ENCODE measurements at places on chromosomes 7 and 10.
A peak's percentile ranks its signal among the peaks of the same experiment; 100 is the strongest.

DNA sequence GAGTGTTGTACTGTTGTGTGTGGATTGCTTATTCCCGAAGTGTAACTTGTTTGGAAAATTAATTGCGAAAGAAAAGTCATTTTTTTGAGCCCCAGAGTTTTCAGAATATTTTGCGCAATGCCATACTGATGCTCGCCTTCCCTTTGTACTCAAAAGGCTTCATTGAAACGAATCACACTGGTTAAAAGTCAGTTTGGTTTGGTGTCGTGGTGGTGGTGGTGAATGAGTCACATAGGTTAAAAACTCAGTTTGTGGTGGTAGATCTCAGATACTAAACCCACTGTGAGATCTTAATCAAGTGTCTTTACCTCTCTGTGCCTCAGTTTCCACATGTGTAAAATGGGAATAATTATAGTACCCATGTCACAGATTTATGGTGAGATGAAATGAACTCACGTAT is 61.1 kb upstream of the IL6 start:
- no peak overlapping the region for H3K27ac ChIP-seq
- peaks cover 11% of the 10 kb centered on the region for H3K4me1 ChIP-seq
- no peak for DNase-seq
- H3K36me3 ChIP-seq = no peaks in the 10 kb centered on the region
- no peak overlapping the region for H3K4me3 ChIP-seq

- H3K4me3 ChIP-seq = no peak overlapping the region
- H3K36me3 ChIP-seq = peaks cover 4% of the 10 kb centered on the region
- DNase-seq = no peak
- H3K4me1 ChIP-seq = peaks cover 15% of the 10 kb centered on the region
- H3K27me3 ChIP-seq = no peaks in the 10 kb centered on the region
These were observed 3.9 kb upstream of the ITGB1 start for GRCh38 chr10:32961895-32962369.

DNA sequence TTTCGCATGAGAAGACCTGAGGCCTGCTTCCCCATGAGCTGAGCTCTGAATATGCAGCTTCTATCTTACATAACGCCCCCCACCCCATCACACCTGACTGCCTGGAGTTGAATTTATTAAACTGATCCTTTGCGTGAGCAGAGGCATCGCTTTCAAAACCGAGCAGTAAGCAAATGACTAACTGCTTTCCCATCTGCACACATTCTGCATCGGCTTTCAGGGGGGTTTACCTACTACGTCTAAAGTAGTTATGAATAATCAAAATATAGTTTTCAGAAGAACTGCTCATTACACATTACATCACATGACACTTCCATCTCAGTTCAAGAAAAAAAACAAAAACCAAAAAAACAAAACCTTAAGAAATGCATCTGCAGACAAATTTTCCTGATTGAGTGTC is 54.7 kb upstream of the EGR2 start:
- no peak overlapping the region for H3K27ac ChIP-seq
- no peak overlapping the region for H3K4me3 ChIP-seq
- H3K27me3 ChIP-seq = peaks cover 31% of the 10 kb centered on the region
- no peak for DNase-seq

GRCh38 chr10:84493361-84493760 is 165.0 kb downstream of the CCSER2 start:
- H3K27ac ChIP-seq = peak overlapping the region; percentile 59
- no peaks in the 10 kb centered on the region for H3K27me3 ChIP-seq
- H3K36me3 ChIP-seq = peaks cover 10% of the 10 kb centered on the region
- peaks cover 44% of the 10 kb centered on the region for H3K4me1 ChIP-seq
- no peak for DNase-seq

- no peaks in the 10 kb centered on the region for H3K4me1 ChIP-seq
- H3K27ac ChIP-seq = no peak overlapping the region
These were observed 210.1 kb downstream of the TNS3 start for GRCh38 chr7:47371733-47372368.

- no peaks in the 10 kb centered on the region for H3K27me3 ChIP-seq
- H3K36me3 ChIP-seq = no peaks in the 10 kb centered on the region
- H3K4me3 ChIP-seq = no peak overlapping the region
- no peak overlapping the region for H3K27ac ChIP-seq
- H3K4me1 ChIP-seq = peaks cover 8% of the 10 kb centered on the region
These were observed 30.1 kb downstream of the KCNH2 start for GRCh38 chr7:150947761-150948651.

DNA sequence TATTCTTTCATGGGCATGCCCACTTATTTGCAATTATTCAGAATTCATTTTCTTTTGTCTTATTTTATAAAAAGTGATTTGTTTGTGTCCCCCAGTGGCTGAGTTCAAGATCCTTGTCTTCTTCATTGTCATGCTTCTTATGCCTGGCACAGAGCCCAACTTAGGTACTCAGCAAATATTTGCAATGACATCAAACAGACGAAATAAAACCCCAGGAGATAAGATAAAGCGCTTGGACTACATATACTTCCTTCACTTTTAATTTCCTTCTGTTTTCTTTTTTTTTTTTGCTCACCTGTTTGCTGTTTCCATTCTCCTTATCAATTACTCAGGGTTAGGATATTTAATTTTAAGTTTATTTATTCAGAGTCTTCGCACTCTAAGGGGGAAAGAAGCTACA is 225.0 kb downstream of the SDHAF3 start:
- no peak overlapping the region for H3K4me3 ChIP-seq
- no peaks in the 10 kb centered on the region for H3K36me3 ChIP-seq
- H3K4me1 ChIP-seq = no peaks in the 10 kb centered on the region
- no peak for DNase-seq
- H3K27me3 ChIP-seq = no peaks in the 10 kb centered on the region

- H3K4me3 ChIP-seq = no peak overlapping the region
- H3K4me1 ChIP-seq = peaks cover 6% of the 10 kb centered on the region
- DNase-seq = no peak
- peaks cover 8% of the 10 kb centered on the region for H3K36me3 ChIP-seq
These were observed 5.4 kb downstream of the LOXL4 start for GRCh38 chr10:98262571-98262970.

- H3K36me3 ChIP-seq = peaks cover 5% of the 10 kb centered on the region
- H3K27ac ChIP-seq = peak overlapping the region; percentile 84
- H3K27me3 ChIP-seq = no peaks in the 10 kb centered on the region
These were observed 54.8 kb downstream of the DAGLB start for GRCh38 chr7:6392712-6393666.

- DNase-seq = no peak
- no peaks in the 10 kb centered on the region for H3K4me1 ChIP-seq
- no peaks in the 10 kb centered on the region for H3K36me3 ChIP-seq
These were observed 334.8 kb downstream of the GLRX3 start for GRCh38 chr10:130470973-130471372.

GRCh38 chr7:92836489-92836999 is at the start of gene CDK6:
TSS of gene CDK6 (minus strand) at chr7:92836573. CDS start at chr7:92833323, 3,250 bp downstream.
- H3K4me1 ChIP-seq = peaks cover 35% of the 10 kb centered on the region
- H3K36me3 ChIP-seq = peaks cover 7% of the 10 kb centered on the region
- peak within 1 kb of the TSS; percentile 99 for H3K4me3 ChIP-seq
- peaks cover 9% of the 10 kb centered on the region for H3K27me3 ChIP-seq
- peak within 1 kb of the TSS; percentile 97 for H3K27ac ChIP-seq

GRCh38 chr10:29788113-29788512 is 153.3 kb upstream of the SVIL start:
- no peak for DNase-seq
- H3K4me1 ChIP-seq = no peaks in the 10 kb centered on the region
- H3K27me3 ChIP-seq = peaks cover 5% of the 10 kb centered on the region
- no peak overlapping the region for H3K27ac ChIP-seq
- H3K4me3 ChIP-seq = no peak overlapping the region

DNA sequence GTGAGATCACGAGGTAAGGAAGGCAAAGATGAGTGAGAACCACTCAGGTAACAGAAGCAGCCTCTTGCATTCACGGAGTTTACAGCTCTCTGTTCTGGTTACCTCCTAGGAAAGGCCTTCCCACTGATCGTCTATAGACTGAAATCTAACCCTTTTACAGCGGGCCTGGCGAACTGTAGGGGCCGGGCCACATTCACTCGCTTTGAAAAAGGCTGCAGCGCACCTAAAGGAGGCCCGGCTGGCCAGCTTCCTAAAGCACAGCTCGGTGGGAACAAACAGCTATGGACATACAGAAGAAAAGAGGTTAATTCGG is 565 bp downstream of the ATP5MK start:
- H3K27ac ChIP-seq = peak overlapping the region; percentile 96
- peaks cover 7% of the 10 kb centered on the region for H3K36me3 ChIP-seq
- DNase-seq = no peak
- no peaks in the 10 kb centered on the region for H3K27me3 ChIP-seq
- peak overlapping the region; percentile 99 for H3K4me3 ChIP-seq
- peaks cover 41% of the 10 kb centered on the region for H3K4me1 ChIP-seq

- no peak for DNase-seq
- H3K27ac ChIP-seq = peak overlapping the region; percentile 57
- peaks cover 2% of the 10 kb centered on the region for H3K36me3 ChIP-seq
- no peak overlapping the region for H3K4me3 ChIP-seq
- H3K4me1 ChIP-seq = peaks cover 12% of the 10 kb centered on the region
These were observed 71.2 kb upstream of the AOAH start for GRCh38 chr7:36795451-36796021.

GRCh38 chr10:70515035-70515667 is 36.6 kb downstream of the PALD1 start:
- H3K27me3 ChIP-seq = peaks cover 20% of the 10 kb centered on the region
- no peak overlapping the region for H3K27ac ChIP-seq

DNA sequence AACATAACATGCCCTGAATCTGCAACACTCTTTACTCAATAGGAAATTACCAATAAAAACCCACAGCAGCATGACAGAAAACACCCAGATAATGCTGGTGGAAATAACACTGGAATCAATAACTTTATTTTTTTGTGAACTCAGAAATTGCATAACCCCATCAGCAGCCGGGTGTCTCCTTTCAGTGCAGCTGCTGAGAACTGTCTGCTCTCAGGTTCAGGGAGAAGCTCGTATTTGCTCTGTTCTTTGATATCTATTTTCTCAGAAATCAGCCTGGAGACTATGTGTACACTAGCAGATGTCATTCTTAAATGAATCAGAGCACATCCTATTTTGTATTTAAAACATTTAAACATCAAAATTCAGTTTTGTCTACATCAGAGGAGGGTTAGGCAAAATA is 506.0 kb downstream of the POM121L12 start:
- no peaks in the 10 kb centered on the region for H3K4me1 ChIP-seq
- no peak overlapping the region for H3K27ac ChIP-seq
- H3K36me3 ChIP-seq = no peaks in the 10 kb centered on the region
- no peak overlapping the region for H3K4me3 ChIP-seq
- no peaks in the 10 kb centered on the region for H3K27me3 ChIP-seq
- DNase-seq = no peak

GRCh38 chr7:113093561-113093960 is 6.9 kb upstream of the GPR85 start:
- no peaks in the 10 kb centered on the region for H3K36me3 ChIP-seq
- peaks cover 48% of the 10 kb centered on the region for H3K27me3 ChIP-seq
- no peak overlapping the region for H3K4me3 ChIP-seq
- no peak overlapping the region for H3K27ac ChIP-seq
- DNase-seq = no peak

DNA sequence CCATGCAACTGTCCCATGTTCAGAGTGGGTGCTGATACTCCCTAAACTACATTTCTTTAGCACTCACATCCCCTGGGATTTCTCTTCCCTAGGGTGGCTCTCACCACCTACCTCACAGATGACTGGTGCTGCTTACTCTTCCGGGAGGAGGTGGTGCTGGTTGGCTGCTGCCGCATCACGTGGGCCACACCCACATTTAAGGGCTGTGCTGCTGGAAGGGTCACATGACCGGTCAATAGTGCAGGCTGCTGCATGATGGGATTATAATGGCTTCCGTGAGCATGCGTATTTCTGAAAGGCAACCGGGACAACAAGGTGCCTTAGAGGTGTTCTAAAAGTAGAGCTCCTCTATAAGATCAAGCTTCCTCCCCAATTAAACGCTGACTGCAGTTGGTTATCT is 76.8 kb downstream of the CLEC2L start:
- no peaks in the 10 kb centered on the region for H3K4me1 ChIP-seq
- no peak overlapping the region for H3K4me3 ChIP-seq
- H3K27me3 ChIP-seq = no peaks in the 10 kb centered on the region
- H3K27ac ChIP-seq = peak overlapping the region; percentile 66
- H3K36me3 ChIP-seq = peaks cover 5% of the 10 kb centered on the region

DNA sequence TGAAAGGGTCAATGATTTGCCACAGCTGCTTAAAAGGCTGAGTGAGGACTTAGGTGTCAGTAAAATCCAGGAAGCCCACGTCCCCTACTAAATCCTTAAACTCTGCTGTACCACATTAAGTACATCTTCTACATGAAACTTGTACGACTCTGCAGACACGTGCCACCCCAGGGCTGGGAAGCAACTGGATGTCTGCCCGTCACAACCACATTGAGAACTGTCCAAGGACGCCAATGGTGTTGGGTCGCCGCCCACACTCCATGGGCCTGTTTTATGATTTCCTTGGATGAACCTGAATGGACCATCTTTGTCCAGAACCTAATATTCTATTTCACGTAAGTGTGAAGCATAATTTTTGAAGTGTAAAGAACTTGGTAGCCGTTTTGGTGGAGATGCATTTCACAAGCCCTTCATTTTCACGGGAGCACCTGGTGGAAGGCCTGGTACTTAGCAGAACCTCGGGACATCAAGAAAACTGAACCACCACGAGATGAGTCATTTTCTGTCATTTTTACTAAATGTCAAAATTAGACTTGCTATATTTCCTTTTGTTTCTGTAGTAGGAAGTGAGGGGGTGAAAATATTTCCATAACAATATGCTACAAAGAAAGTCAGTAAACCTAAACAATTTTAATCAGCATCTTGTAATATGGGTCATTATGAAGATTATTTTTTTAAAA is 134.9 kb downstream of the SFMBT2 start:
- H3K4me1 ChIP-seq = peaks cover 23% of the 10 kb centered on the region
- DNase-seq = no peak
- peaks cover 5% of the 10 kb centered on the region for H3K36me3 ChIP-seq

- no peak overlapping the region for H3K4me3 ChIP-seq
- H3K27me3 ChIP-seq = peaks cover 5% of the 10 kb centered on the region
- no peaks in the 10 kb centered on the region for H3K36me3 ChIP-seq
- no peaks in the 10 kb centered on the region for H3K4me1 ChIP-seq
- DNase-seq = no peak
- no peak overlapping the region for H3K27ac ChIP-seq
These were observed 568.2 kb downstream of the DNAJB6 start for GRCh38 chr7:157904866-157905570.

- H3K27ac ChIP-seq = peak overlapping the region; percentile 71
- H3K4me1 ChIP-seq = peaks cover 15% of the 10 kb centered on the region
- H3K27me3 ChIP-seq = no peaks in the 10 kb centered on the region
- DNase-seq = no peak
- no peaks in the 10 kb centered on the region for H3K36me3 ChIP-seq
These were observed 71.9 kb upstream of the DUSP5 start for GRCh38 chr10:110425684-110426293.

GRCh38 chr7:93316730-93317129 is 84.6 kb downstream of the VPS50 start:
- H3K4me1 ChIP-seq = peaks cover 6% of the 10 kb centered on the region
- H3K36me3 ChIP-seq = peaks cover 20% of the 10 kb centered on the region
- no peak for DNase-seq
- H3K4me3 ChIP-seq = no peak overlapping the region
- H3K27ac ChIP-seq = no peak overlapping the region

DNA sequence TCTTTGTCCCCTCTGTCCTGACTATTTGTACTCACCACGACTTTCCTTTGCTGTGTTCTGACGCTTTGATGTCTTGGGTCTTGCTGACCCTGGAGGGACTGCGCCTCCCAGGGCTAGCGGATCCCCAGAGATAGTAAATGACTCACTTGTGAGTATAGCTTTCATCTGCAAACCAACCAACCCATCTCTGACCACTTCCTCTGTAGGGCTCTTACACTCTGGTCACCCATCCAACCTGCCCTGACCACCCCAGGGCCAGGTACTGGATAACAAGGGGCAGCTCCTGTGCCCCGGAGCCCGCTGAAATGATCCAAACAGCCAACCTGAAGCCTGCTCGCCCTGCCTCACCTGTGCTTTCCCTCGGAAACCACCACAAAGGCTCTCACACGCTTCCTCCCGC is 125.2 kb upstream of the CARD11 start:
- no peak overlapping the region for H3K4me3 ChIP-seq
- H3K4me1 ChIP-seq = no peaks in the 10 kb centered on the region
- H3K27ac ChIP-seq = peak overlapping the region; percentile 62
- no peaks in the 10 kb centered on the region for H3K36me3 ChIP-seq
- peaks cover 49% of the 10 kb centered on the region for H3K27me3 ChIP-seq
- DNase-seq = no peak
